ENCODE measurements at places on chromosomes 11 and 22. TPM values are rescaled to one million over a fixed set of nuclear protein-coding genes. Genes with fewer than 3 reads are reported as not detected.

- H3K36me3 ChIP-seq: no peaks in the 10 kb centered on the region
- no peak for DNase-seq
- no peaks in the 10 kb centered on the region for H3K27me3 ChIP-seq
- H3K4me3 ChIP-seq: peak overlapping the region; percentile 79
- peak overlapping the region; percentile 80 for H3K27ac ChIP-seq
- H3K4me1 ChIP-seq: peaks cover 59% of the 10 kb centered on the region
These were observed 1.1 kb downstream of the UBASH3B start for GRCh38 chr11:122656631-122657101.

DNA sequence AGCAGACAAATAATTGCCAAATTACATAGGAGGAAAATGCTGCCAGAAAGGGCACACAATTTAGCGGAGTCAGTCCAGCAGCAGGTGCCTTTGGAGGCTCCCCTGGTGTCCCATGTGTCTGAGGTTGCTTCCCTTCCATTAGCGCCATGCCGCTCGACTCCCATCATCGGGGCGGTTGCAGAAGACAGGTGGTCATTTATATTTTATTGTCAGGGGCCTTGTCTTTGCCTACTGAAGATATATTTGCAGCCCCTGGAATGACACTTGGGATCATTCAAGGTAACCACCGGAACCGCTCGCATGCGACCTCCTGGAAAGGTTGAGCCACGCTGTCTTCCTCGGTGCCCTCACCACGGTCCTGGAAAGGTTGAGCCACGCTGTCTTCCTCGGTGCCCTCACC, 298.3 kb downstream of the TBC1D22A start:
- no peak overlapping the region for H3K4me3 ChIP-seq
- peaks cover 5% of the 10 kb centered on the region for H3K4me1 ChIP-seq
- no peaks in the 10 kb centered on the region for H3K27me3 ChIP-seq
- H3K36me3 ChIP-seq: peaks cover 5% of the 10 kb centered on the region

DNA sequence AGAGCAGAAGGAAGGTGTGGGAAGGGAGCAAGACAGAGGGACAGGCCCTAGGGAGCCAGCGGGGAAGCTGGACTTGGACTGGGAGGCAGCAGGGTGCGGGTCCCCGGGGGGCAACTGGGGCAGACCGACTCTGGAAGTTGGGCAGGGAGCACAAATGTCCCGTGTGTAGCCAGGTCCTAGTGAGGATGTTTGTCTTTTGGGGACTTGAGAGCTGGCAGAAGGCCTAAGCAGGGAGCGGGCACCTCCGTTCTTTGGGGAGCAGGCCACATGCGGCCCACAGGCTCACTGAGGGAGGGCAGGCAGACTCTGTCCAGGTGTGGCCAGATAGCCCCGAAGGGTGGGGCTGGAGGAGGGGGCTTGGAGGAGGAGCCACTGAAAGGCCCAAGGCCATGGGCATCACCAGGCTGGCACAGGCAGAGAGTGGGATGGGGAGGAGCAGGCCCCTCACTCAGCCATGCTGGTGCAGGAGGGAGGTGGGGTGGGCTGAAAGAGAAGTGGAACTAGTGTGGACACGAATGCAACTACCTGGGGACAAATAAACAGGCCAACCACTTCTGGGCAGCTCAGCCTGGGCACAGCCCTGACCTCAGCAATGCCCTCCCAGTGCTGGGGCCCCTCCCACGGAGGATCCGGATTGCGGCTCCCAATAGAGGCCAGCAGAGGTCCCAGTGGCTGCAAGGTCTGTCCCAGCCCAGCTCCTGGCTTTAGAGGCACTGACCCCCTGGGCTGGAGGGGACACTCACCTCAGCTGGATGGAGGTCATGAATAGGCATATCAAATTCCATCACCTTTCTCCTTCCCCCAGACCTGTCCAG, 1.3 kb upstream of the SCARF2 start:
- peaks cover 8% of the 10 kb centered on the region for H3K4me1 ChIP-seq
- H3K4me3 ChIP-seq: no peak overlapping the region
- H3K27ac ChIP-seq: no peak overlapping the region
- no peak for DNase-seq
- H3K27me3 ChIP-seq: peaks cover 69% of the 10 kb centered on the region

DNA sequence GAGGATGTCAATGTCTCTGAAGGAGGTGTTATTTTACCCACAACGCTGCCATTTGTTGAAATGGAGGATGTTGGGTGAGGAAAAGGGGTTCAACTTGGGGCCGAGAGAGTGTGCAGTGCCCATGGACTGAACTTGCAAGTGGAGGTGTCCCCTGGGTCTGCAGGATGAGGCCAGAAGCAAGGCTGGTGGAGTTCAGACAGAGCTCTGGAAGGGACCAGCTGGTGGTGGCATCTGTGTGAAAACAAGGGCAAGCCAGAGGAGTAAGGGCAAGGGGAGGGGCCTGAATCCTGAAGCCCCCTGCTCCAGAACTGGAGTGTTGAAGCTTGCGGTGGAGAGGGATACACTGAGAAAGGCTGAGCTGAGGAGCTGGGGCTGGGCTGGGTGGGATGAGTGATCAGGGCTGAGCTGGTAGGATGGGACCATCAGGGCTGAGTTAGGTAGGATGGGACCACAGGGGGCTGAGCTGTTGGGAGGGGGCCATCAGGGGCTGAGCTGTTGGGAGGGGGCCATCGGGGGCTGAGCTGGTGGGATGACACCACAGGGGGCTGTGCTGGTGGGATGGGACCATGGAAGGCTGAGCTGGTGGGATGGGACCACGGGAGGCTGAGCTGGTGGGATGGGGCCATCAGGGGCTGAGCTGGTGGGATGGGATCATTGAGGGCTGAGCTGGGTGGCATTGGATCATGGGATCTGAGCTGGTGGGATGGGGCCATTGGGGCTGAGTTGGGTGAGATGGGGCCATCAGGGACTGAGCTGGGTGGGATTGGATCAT, 13.4 kb upstream of the CTSD start:
- H3K4me1 ChIP-seq: peaks cover 4% of the 10 kb centered on the region
- H3K36me3 ChIP-seq: no peaks in the 10 kb centered on the region
- H3K27me3 ChIP-seq: no peaks in the 10 kb centered on the region
- no peak for DNase-seq

GRCh38 chr11:113556036-113556435, 80.8 kb upstream of the DRD2 start:
- H3K27ac ChIP-seq: no peak overlapping the region
- H3K4me1 ChIP-seq: no peaks in the 10 kb centered on the region
- no peak overlapping the region for H3K4me3 ChIP-seq
- no peak for DNase-seq
- H3K36me3 ChIP-seq: no peaks in the 10 kb centered on the region

- H3K36me3 ChIP-seq: no peaks in the 10 kb centered on the region
- no peak overlapping the region for H3K4me3 ChIP-seq
- DNase-seq: no peak
- peak overlapping the region; percentile 88 for H3K27ac ChIP-seq
These were observed 1.5 kb upstream of the KLHDC7B start for GRCh38 chr22:50544078-50544745.

DNA sequence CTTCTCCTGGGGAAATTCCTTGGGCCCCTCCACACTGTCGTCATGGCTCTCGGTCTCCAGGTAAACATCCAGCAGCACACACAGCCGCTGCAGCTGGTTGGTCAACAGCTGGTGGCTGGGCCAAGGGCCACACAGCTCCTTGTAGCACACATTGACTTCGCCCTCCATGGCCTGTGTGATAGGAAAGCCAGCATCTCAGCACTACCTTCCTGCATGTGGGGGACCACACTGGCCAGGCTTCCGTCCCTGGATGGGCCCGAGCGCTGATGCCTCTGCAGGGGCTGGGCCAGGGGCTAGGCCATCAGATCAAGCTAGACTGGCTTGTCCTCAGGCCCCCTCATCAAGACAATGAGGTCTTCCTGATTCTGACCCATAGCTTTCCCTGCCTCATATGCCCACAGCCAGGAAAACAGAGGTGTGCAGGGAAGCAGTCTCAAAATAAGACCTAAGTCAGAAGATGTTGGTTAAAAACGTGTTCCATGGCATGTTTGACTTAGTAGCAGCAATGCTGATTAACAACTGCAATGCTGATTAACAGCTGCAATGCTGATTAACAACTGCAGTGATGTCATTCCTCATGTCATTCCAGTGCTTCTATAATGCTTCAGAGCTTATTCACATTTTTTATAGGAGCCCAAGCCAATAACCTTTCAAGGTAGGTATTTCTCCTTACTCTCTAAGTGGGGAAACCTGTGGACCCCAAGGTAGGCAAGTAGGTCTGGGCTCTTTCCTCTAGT, 31.3 kb downstream of the NEFH start:
- peaks cover 80% of the 10 kb centered on the region for H3K36me3 ChIP-seq
- H3K4me3 ChIP-seq: no peak overlapping the region
- no peaks in the 10 kb centered on the region for H3K4me1 ChIP-seq
- DNase-seq: no peak
- H3K27ac ChIP-seq: no peak overlapping the region

DNA sequence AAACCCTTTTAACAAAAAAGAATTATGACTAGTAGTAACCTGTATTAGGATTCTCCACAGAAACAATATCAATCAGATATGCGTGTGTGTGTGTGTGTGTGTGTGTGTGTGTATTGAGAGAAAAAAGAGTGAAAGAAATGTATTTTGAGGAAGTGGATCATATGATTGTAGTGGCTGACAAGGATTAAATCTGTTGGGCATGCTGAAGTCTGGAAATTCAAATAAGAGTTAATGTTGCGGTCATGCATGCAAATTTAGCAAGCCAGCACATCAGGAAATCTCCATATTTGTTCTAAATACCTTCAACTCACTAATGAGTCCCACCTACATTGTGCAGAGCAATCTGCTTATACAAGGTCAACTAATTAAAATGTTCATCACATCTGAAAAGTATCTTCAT, 46.8 kb upstream of the IGLL5 start:
- H3K27me3 ChIP-seq: no peaks in the 10 kb centered on the region
- H3K4me1 ChIP-seq: peaks cover 12% of the 10 kb centered on the region
- H3K27ac ChIP-seq: no peak overlapping the region
- no peak for DNase-seq

- H3K27ac ChIP-seq: no peak overlapping the region
- no peaks in the 10 kb centered on the region for H3K36me3 ChIP-seq
- H3K4me1 ChIP-seq: peaks cover 3% of the 10 kb centered on the region
These were observed 29.2 kb downstream of the SC5D start for GRCh38 chr11:121321614-121322243.

DNA sequence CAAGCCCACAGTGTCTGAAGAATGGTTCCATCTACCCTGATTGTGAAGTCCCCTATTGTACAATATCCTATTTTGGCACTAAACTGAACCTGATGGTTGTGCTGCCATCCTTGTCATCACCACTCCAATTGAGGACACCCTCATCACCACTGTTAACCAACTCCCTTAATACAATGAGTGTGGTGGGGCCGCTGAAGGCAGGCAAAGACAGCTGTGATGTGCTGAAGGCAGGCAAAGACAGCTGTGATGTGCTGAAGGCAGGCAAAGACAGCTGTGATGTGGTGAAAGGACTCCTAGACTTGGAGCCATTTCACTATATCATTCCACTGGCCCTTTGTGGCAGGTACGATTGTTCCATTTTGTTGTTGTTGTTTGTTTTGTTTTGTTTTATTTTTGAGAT, 481.6 kb downstream of the SOX6 start:
- H3K36me3 ChIP-seq: no peaks in the 10 kb centered on the region
- no peak overlapping the region for H3K4me3 ChIP-seq
- no peaks in the 10 kb centered on the region for H3K4me1 ChIP-seq
- H3K27me3 ChIP-seq: no peaks in the 10 kb centered on the region
- H3K27ac ChIP-seq: no peak overlapping the region

DNA sequence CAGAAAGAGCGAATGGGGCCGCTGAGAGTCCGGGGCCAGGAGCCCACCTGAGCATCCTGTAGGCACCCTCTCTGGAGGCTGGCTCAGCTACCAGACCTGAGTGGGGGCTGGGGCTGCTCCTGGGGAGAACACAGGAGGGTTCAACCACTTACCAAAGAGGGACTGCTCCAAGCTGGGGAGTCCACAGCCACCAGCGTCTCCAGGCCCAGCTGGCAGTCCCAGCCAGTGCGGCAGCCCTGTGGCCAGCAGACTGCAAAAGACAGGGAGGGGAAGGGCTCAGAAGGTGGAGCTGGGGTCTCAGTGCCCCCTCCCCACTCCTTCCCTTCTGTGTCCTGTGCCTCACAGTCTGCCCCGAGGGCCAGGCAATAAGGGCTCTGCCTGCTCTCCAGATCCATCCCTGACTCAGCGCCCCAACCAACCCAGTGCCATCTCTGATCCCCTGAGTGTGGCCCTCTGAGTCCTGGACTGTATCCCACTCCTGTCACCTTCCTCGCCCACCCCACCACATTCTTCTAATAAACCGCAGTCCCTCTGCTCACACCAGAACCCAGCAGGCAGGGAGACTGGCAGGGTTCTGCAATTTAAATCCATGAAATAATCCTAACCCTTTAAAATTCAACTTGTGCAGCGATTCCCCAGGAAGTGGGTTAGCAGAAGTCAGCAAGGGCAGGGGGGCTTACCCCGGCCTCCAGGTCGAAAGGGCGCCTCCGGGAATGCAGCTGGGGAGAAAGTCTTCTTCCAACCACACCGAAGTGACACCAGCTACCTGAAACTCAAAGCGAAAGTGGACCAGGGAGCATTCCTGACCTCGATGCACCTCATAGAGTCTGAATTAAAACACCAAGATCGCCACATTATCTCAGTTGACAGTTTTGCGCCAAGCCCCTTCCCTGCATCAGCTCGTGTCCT, 13.3 kb downstream of the CHST1 start:
- H3K27me3 ChIP-seq: peaks cover 31% of the 10 kb centered on the region
- DNase-seq: no peak
- H3K27ac ChIP-seq: no peak overlapping the region
- H3K4me1 ChIP-seq: no peaks in the 10 kb centered on the region

GRCh38 chr11:91776655-91777054, 448.0 kb upstream of the FAT3 start:
- no peak overlapping the region for H3K4me3 ChIP-seq
- H3K27ac ChIP-seq: no peak overlapping the region
- H3K4me1 ChIP-seq: no peaks in the 10 kb centered on the region
- no peaks in the 10 kb centered on the region for H3K27me3 ChIP-seq

- H3K4me1 ChIP-seq: peaks cover 9% of the 10 kb centered on the region
- no peak for DNase-seq
- H3K36me3 ChIP-seq: no peaks in the 10 kb centered on the region
- no peaks in the 10 kb centered on the region for H3K27me3 ChIP-seq
- H3K4me3 ChIP-seq: no peak overlapping the region
These were observed 123.1 kb upstream of the VPREB1 start for GRCh38 chr22:22121445-22121844.

DNA sequence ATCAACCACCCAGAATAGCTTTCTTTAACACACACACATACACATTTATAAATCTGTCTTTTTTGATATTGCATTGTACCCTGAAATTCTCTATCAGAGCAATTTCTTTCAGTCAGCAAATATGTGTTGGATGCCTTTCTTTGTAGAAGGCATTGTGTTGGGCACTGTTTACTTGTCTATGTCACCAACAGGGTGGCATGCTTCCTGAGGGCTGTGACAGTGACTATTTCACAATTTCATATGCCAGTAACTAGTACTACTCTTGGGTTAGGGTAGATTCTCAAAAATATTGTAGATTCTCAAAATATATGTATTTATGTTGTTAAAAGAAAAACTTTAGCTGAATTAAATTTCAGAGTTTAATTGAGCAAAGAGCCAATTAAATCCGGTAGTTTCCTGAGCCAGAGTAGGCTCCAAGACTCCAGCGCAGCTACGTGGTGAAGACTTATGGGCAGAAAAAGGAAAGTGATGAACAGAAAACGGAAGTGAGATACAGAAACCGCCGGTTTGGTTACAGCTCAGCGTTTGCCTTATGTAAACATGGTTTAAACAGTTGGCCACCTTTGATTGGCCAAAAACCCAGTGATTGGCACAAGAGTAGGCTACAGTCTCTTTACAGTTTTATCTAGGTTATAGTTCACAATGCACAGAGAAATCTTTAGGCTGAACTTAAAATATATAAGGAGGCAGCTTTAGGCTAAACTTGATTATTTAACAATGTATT, 723.3 kb downstream of the NTM start:
- no peak overlapping the region for H3K4me3 ChIP-seq
- DNase-seq: no peak
- H3K4me1 ChIP-seq: no peaks in the 10 kb centered on the region
- H3K27me3 ChIP-seq: no peaks in the 10 kb centered on the region
- no peaks in the 10 kb centered on the region for H3K36me3 ChIP-seq

MED17 gene
- 27.6 TPM for total RNA-seq

H19 gene
- 413 TPM for total RNA-seq

ADAMTS8 gene
- 0.14 TPM for total RNA-seq

POLR2L gene
- total RNA-seq: 92.3 TPM

Measured in thymus (tissue), 14 donors.